ENCODE measurements at places on chromosomes 3 and 15.

DNA sequence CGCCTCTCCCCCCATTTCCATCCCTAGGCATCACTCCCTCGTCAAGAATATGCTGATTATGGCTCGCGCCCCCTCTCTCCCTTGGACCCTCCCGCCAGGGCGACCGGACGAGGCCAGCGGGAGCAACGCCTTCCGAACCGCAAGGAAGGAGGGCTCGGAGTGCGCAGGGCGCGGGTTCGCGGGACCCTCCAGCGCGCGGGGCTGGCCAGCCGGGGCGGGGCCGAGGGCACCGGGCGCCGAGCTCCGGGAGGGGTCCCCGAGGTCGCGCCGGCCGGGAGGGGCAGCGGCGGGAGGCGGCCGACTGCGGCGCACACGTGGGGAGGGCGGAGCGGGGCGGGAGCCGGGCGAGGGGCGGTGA lies 483 bp downstream of the EHD4 start:
- peak; percentile 76 for DNase-seq

DNA sequence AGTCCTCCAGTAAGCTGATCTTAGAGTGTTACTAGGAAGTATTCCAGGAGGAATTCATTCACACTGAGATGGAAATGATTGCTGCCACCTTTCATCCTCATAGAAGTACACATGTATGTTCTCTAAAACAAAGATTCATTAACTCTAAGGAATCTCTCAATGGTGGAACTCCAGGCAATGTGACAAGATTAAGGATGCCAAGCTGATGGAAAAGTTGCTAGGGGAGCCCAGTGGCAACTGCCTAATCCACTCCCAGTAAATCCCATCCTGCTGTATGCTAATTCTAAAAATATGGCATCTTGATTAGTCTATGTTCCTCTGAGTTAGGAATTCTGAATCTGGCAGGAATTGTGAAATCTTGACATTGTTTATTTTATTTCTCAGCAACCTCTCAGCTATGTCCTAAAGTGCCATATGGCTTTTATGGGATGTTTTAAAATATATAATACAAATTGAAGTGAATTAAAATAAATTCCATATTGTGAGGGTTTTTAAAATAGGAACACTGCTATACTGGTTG lies 210.0 kb upstream of the TRIM42 start:
- DNase-seq: no peak

- DNase-seq: no peak
Observed at GRCh38 chr3:79871656-79872055, 103.9 kb upstream of the ROBO1 start.

DNA sequence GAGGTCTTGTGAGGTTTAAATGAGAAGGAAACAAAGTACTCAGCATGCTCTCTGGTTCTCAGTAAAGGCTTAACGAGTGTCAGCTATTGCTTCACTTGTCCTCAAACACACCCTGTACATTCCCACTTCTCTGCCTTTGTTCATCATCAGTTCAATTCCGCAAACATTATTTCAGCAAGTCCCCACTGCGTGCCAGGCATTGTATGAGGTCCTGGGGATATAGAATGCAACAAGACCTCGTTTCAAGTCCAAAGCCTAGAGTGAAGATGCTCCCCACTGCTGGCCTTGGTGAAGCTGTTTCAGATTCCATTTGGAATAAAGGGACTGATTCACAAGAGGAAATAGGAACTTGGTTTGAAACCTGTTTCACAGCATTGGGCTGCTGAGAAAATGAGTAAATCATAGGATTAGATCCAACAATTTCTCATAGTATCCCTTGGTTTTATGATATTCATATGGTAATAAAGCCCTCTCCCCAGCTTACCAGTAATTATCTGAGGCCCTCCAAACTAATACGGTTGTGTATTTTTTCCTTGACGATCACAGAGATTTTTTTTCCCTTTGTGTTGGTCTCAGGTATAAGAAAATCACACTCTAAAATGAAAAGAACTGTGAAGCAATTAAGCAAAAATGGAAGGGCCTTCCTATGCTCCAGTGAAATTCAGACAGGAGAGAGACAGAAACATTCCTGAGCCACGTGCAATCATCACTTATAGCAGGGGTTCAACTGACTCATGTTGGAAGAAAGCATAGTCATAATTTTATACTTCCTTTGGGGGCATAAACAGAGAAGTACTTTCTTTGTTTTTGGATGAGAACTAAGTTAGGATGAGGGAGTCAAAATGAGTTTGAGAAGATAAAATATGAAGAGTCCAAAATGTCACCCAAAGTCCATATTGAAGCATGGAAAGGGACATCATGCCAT lies 258.6 kb downstream of the RORA start:
- no peak for DNase-seq

Data from coronary artery (tissue), 2 donors.